Common myeloid progenitor, CD34-positive (primary cell): ENCODE measurements at places on chromosomes 12 and 14.

DNA sequence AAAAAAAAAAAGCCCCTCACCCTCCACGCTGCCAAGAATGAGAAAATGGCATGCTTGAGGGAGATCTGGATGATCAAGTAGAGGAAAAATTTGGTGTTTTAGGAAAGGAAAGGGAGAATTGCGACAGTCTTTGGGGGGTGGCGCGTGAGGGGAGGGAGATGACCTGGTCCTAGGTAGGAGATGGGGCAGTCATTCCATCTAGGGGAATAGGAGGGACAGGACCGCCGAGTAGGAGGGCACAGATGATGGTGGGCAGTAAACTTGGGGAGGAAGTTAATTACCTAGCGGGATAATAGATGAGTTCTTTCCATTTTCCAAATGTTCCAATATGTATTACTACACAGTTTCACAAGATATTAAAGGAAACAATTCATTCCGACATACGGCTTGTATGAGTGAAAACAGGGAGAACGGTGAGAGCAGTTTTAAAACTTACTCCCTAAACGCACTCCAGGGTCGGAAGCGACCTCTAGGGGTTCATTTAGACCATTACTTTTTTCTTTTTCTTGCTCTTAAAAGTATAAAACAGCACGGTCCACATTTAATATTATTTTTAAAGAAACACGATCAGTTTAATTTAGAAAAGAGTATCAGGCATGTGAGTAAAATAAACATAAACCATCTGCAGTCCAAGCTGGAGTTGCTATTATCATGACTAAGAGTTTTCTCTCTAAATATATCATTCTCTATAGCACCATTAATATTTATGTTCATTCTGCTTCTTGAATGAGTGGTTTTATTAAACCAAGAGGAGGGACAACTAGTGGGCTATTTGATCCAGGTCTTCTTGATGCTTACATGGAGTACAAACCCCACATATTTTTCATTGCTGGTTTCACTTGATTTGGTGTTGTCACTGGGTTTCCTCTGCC is 3.0 kb upstream of the FNTB start:
- DNase-seq, result peak; percentile 83

DNA sequence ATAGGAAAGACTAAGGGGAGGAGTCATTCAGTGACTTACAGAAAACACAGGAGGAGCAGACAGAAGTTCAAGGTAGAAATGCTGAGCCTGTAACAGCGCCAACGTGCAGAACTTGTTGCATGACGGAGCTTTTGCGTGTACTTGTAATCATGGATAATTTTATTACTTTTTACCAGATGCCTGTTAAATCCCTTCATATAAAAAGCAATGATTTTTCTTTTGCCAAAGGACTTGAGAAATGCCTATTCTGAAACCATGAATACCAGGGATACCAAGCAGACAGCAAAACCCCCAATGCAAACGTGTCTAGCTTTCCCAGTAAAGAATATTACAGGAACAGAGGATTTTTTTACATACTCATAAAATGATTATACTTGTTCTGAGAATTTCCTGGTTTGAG is 163.6 kb upstream of the GSC start:
- no peak for DNase-seq

- DNase-seq, result no peak
Measured at GRCh38 chr12:23687947-23688346, 261.5 kb downstream of the SOX5 start.

DNA sequence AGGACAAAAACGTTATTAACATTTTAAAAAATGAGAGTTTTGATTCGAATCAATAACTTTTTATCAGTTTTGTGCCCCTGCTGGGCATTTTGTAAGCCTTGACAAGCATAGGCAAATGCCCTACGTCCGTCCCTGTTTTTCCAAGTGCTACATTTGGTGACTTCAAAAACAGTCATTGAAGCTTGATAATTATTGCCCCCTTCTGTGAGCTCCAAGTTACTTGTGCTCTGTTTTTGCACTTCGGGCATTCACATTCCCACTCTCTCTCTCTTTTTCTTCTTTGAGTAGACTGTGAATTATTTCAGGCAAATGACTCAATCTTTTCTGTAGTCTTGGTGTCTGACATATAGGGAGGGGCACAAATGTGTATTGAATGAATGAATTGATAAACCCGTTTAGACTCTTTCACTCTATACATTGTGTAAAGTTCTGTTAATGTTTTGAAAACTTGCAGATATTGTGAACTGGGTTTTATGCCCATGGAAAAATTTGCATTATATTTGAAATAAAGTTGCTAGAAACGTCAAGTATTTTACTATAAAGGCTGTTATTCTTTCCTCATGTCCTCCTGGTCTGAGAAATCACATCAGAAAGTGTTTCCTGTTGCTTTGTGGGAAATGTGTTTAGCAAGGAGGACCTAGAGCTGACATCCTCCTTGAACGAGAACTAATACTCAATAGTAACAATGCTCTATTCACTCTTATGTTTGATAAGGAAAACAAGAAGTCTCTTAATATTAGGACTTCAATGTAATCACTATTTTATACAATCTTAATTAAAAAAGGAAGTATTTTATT is 1.4 kb downstream of the APAF1 start:
- peak; percentile 32 for DNase-seq

DNA sequence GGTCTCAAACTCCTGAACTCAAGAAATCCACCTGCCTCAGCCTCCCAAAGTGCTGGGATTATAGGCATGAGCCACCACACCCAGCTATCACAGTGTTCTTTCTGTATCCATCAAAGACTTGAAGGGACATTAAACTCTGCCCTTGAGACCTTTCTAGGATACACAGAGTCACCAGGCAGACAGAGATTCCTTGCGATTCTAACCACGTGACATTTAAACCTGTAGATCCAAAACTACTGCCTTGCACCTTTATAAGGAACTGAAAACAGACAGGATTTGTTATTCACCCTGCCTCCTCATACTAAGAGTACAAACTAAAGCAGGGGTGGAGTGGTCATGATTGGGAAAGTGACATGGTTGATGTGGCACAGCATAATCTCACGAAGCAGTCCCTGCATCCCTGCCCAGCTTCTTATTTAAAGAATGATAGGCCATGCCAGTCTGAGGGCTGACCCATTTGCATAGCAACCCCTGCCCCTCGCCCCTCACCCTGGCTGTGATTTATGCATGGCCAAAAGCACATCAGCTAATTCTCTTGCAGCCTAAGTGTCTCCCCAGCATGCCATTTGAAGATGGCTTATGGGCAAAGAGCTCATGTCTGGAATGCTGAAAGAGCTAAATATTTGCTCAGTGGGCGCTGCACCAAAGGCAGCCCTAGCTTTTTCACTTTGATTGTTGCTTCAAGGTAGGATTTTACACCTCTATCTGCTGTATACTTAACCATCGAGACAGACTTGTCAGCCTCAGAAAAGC is 43.2 kb upstream of the MYBPC1 start:
- DNase-seq, result no peak

- no peak for DNase-seq
Measured at GRCh38 chr14:60640859-60641741, 8.2 kb downstream of the SIX1 start.

GRCh38 chr12:69476276-69477017 is 6.3 kb downstream of the FRS2 start:
- DNase-seq, result no peak

DNA sequence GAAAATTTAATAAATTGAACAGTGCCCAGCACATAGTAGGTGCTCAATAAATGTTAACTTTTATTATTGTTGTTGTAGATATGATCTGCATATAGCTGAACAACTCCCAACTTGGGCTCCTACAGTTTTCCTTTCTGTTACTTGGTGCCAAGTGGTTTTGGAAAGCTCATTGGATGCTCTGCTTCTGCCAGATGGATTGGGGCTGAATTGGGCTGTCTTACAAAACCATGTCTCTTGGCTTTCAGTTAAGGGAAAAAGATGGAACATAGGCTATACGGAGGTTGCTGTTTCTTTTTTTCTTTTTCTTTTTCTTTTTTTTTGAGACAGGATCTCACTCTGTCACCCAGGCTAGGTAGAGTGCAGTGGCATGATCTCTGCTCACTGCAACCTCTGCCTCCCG is 140.7 kb upstream of the PWP1 start:
- DNase-seq, result no peak

- DNase-seq, result no peak
Measured at GRCh38 chr12:80271780-80272179, 172.3 kb upstream of the PTPRQ start.

GRCh38 chr14:74952180-74952665 is 3.2 kb downstream of the PGF start:
- no peak for DNase-seq

DNA sequence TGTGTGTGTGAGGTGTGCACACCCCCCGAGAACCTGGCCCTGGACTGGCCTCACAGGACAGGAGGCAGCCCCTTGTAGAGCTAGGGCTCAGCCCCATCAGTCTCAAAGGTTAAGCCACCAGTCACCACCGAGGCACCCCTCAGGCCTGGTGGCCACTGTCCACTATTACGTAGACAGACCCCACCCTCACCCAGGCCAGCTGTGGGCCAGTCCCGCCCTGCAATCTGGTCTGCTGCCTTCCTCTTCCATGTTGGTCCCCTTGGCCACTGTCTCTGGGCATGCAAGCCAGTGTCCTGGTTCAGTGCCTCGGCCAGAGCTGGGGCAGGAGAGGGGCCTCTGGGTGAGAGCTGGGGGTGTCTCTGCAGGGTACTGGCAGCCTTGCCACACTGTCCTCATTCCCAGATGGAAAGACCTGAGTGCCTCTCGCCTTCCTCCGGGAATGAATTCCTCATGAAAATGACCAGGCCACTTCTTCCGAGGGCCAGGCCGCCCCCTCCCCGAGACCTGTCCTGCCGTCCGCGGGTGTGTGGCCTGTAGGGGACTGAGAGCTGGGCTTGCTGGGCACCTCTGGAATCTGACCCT is 897 bp upstream of the TEX22 start:
- DNase-seq, result no peak

GRCh38 chr12:105214670-105215375 is 21.2 kb downstream of the APPL2 start:
- no peak for DNase-seq

DNA sequence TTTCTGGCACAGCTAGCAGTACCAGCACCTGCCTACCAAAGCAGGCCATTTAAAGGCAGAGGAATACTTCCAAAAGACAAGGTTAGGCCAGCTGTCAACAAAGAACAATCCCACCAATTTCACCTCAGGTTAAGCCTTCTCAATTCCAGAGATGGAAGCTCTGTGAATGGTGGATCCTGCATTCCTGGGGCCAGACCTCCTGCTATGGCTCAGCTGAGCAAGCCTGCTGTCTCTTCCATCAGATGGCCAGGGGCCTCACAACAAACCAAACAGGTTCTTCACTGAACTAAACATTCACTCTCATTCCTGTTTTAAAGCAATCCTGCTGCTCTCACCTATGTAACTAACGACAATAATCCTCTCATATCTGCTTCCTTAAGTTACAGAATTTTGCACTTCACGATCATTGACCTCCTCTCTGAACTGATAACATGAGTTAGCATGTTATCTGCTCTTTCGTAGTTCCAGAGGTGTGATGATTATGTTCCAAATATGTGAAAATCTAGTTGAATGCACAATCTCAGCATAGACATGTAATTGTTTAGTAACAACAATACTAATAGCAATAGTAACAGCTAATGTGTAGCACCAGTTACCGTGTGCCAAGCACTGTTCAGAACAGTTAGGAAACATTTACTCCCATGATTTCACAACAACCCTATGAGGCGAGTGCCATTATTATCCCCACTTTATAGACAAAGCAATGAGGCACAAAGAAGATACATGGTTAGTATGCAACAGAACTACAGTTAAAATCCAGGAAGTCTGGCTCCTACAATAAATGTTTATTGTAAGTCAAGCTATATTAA is 73.2 kb downstream of the SLC2A13 start:
- no peak for DNase-seq

DNA sequence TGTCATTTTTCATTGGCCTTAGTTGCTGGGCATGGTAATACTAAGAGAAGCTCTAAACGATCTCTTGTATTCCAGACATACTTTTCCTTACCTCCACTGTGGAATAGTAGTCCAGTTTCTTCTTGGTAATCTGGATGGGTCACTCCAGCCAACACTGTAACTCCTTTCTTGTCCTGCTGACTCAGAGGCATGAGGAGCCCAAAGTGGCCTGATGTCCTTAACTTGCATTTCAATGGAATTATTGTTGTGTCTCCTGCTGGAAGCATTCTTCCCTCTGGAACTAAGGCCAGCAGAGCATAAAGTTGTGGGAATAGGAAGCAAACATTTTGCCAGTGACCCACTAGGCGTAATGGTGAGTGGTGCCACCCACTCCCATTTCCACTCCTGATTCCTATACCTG is 33.1 kb downstream of the DAAM1 start:
- no peak for DNase-seq

- DNase-seq, result no peak
Measured at GRCh38 chr14:96246539-96246847, 9.5 kb upstream of the BDKRB1 start.

- no peak for DNase-seq
Measured at GRCh38 chr12:88698471-88698870, 118.2 kb upstream of the KITLG start.

DNA sequence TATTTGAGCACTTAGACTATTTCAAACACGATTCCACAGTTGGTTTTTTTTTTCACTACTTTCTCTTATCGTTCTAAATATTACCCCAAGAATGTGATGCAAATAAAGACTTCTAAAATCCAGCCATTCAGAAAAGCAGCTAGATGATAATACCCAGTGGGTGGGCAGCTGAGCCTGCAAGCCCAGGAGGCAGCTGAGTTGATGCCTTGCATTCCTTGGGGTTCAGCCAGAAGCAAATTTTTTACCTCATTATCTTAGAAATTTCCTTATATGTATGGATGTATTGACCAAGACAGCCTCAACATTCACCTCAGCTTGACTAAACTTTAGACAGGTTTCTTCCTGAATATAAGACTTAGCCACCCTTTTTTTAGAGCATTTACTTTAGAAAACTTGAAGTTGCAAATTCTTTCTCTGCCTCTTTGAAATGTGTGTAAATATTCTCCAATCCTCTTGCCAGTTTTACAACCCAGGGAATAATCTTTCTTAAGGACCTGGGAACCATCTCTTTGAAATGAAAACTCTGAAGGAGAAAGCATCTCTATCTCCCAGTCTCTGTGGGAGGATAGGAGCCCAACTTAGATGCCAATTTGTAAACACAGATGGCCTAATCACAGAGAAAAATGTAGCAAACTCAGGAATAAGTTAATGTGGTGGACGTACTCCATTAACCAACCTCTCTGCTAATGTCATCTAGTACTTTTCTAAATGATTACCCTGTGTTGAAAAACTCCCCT is 52.2 kb upstream of the ANP32D start:
- DNase-seq, result no peak

- DNase-seq, result no peak
Measured at GRCh38 chr14:38490273-38490672, 234.4 kb upstream of the CLEC14A start.

DNA sequence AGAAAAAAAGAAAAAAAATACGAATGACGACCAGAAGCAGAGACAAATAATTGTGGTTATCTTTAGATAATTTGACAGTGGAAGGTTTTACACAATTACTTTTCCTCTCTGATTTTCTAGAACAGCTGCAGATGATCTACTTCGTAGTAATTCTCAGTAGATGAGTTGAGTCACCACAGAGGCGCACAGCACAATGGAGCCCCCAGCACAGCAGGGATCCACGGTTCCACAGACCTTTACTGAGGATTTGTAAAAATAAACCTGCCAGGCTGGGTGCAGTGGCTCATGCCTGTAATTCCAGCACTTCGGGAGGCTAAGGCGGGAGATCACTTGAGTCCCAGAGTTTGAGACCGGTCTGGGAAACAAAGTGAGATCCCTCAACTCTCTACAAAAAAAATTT is 29.3 kb downstream of the AMN start:
- DNase-seq, result no peak
